ENCODE measurements at places on chromosomes 12 and 14. TPM values are rescaled to one million over a fixed set of nuclear protein-coding genes. Genes with fewer than 3 reads are reported as not detected.
A peak's percentile ranks its signal among the peaks of the same experiment; 100 is the strongest.

Gene GPD1
- total RNA-seq, result 68.3 TPM

DNA sequence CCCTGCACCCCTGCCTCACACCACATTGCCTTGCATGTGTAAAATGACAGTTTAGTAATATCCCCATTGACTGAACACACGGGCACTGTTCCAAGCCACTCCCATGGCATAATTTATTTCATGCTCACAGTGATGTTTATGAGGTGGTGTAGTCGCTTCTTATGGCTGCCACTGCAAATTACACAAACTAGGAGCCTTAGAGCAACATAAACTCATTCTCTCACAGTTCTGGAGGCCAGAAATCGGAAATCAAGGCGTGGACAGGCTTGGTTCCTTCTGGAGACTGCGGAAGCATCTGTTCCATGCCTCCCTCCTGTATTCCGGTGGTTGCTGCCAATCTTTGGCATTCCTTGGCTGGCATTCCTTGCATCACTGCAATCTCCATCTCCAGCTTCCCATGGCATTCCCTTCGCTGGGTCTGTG is 97.3 kb downstream of the RIN3 start:
- no peak for DNase-seq

DNA sequence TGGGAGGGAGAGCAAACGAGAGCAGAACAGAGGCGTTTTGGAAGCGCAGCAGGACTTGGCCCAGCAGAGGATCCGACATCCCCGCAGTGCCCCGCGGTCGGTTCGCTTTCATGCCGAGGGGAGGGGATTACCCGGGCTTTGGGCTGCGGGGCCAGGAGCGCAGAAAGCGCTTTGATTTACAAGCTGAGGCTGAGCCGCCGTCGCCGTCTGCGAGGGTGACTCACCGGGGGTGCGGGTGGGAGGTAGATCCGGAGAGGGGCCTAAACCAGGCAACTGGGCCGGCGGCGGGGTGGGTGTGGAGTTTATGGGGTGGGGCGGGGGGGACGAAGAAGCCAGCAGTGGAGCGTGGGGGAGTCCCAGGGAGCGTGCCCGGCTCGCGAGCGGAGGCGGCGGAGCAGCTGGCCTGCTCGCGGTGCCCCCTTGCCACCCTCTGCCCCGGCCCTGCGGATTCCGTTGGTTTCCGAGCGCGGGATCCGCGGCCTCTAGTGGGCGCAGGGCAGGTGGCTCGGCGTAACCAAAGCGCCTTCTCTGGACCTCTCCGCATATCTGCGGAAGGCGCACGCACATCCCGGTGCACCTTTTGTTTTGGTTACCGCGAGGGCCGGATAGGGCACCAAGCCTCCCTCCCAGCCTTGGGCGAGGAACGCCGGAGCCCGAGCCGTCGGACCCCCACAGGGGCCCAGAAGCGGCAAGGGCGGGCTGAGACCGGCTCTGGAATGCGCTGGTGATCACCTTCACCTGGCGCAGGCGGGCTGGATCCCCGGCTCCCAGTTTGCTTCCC is 2.6 kb downstream of the SIX4 start:
- peak; percentile 33 for DNase-seq

Gene PRB2
- total RNA-seq, result not detected

DNA sequence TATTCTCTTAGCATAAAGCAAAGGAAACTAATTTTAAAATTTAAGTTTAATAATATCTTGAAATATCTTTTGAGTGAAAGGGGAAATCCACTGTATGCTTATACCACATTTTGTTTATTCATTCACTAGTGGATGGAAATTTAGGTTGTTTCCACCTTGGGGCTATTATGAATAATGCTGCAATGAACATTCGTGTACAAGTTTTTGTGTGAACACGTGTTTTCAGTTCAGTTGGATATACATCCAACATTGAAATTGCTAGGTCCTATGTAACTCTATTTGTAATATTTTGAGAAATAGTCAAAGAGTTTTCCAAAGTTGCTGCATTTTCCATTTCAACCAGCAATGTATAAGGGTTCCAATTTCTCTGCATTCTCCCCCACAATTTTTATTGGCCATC is 83.7 kb upstream of the ETV6 start:
- no peak for DNase-seq

GRCh38 chr12:9650151-9650576 is 19.3 kb upstream of the CLEC2D start:
- DNase-seq, result no peak

Gene ZNF268
- 20.9 TPM for total RNA-seq

DNA sequence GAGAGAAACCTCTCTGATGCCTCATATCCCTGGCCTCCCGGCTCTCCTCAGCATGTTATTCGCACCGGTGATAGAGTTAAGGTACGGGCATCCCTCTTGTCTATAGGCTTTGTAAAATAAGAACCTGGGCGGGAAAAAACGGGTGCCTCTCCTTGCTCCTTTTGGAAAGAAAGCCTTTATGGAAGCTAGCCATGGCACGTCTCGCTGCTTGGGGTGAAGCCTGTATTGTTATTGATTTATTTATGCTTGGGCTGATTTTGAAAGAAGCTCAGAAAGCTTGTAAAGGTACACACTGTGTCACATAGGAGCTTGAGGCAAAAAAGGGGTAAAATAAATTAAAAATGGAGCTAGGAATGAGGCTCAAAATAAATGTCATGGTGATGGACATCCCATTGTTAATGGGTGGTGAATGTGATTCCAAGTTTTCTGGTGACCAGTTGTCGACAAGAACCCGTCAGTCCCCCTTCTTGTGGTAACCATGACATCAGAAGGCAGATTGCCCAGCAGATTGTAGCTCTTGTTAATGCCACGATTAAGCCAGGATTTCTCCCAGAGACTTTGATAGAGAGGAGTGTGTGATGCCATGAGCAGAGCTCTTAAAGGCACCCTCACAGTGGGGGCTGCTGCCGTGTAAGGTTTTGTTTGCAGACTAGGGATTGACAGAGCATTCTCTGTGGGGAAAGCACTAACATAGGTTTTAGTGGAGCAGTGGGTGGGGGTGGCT is 50.4 kb upstream of the ASPG start:
- DNase-seq, result no peak

DNA sequence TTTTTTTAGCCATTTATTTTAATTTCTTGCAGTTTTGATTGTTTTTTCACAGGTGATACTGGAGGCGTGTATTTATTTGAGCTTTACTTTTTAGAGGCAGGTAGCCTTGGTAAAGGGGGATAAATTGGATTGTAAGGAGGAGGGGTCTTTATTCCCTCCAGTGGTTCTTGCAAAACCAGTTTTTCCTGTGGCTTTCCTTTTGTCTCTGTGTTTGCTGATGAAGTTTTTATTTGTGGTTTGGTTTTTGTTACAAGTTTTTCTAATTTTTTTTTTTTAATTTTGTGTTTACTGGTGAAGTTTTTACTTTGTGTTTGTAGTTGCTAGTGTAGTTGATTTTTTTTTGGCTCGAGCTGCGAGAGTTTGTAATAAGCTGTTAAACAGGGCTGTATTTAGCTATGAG is 278.5 kb downstream of the PRKD1 start:
- no peak for DNase-seq

Gene HHIPL1
- total RNA-seq, result 1.5 TPM

- no peak for DNase-seq
These were observed 28.7 kb upstream of the FOS start for GRCh38 chr14:75249958-75250336.

GRCh38 chr14:66036547-66036946 is 449.6 kb upstream of the CCDC196 start:
- DNase-seq, result no peak

- no peak for DNase-seq
These were observed 52.2 kb downstream of the FAR2 start for GRCh38 chr12:29201296-29201695.

DNA sequence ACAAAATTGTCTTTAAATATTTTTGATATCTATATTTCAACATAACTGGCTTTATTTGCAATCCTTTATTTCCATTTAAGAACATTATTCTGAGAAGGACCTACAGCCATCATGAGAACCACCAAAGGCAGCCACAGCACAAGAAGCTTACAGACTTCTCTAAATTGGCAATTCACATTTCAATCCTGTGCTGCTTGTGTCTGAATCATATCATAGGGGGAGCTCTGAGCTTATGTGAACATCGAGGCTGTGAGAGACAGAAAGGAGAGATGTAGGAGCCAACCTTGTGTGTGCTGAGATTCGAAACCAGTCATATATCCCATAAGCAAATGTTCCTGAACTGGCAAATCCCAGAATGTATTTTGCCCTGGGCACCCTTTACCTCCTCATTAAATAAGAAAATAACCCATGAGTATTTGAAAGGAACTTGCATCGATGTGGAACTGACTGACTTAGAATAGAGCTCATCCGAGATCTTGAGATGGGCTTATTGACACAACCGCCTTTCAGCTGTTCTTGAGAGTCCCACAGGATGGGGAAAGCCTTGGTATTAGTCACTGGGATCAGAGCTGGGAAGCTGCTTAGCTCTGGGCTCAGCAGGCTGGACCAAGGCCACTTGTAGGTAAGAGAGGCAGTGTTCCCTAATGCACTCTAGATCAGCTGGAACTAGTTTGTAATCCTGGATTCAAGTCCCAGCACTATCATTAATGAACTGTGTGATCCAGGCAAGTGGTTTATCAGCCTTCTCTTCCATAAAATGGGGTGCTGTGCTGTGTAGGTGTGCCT is 329.8 kb downstream of the CACNA1C start:
- no peak for DNase-seq

DNA sequence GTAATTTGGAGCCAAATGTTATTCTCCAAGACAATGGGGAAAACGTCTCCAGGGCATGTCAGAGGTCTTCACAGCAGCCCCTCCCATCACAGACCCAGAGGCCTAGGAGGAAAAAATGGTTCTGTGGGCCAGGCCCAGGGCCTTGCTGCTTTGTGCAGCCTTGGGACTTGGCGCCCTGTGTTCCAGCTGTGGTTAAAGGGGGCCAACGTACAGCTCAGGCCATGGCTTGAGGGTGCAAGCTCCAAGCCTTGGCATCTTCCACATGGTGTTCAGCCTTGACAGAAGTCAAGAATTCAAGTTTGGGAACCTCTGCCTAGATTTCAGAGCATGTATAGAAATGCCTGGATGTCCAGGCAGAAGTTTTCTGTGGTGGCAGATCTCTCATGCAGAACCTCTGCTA is 3.2 kb upstream of the CRY1 start:
- no peak for DNase-seq

- DNase-seq, result no peak
These were observed 13.7 kb downstream of the HRK start for GRCh38 chr12:116867523-116867922.

DNA sequence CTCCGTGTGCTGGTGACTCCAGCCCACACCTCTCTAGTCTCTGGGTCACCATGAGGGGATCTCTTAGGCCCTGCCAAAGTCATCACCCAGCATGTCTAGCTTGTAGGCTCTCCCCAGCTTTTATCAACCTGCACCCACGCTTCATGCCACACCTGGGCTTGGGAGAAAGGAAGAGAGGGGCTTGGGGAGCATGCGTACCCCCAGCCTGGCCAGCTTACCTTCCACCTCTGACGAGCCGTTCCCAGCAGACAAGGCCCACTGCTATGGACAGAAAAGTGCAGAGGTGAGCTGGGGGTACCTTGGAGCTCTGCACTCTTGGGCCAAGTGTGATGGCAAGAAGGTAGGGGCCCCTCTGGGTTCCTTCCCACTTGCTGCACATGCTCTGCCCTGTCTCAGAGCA is 1.7 kb downstream of the PGF start:
- no peak for DNase-seq

Gene IAPP
- not detected for total RNA-seq

DNA sequence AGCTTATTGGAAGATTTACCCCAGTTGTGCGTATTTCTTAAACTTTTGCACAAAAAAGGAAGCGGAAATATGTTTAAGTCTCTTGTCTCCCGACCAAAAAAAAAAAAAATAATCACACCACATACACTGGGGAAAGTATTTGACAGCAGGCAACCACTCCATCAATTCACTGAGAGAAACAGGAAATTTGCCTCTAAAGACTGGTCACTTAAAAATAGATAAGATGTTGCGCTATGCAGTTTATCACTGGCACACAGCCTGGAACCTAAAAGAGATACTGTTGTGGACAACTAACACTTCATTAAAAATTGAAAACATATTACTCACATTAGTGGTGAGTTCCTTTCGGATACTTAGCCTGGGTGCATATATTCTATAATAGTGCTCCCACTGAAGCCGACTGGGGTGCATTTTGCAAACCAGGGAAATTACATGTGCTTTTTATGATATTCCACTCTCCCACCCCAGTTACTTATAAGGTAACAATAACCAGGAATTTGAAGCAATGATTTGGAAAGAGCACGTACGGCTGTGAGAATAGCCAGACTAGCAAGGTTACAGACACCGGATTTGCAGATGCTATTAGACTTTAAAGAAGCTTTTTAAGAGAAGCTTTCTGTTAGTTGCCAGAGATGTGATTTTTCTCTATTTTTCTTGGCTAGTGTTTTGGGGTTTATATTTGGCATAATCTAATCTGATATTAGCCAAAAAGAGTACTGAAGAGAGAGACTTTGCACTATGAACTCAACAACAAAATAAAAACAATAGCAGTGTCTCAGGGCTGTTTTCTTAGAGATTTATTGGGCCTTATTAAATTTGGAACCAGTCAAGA is 311.5 kb downstream of the NOVA1 start:
- DNase-seq, result no peak

DNA sequence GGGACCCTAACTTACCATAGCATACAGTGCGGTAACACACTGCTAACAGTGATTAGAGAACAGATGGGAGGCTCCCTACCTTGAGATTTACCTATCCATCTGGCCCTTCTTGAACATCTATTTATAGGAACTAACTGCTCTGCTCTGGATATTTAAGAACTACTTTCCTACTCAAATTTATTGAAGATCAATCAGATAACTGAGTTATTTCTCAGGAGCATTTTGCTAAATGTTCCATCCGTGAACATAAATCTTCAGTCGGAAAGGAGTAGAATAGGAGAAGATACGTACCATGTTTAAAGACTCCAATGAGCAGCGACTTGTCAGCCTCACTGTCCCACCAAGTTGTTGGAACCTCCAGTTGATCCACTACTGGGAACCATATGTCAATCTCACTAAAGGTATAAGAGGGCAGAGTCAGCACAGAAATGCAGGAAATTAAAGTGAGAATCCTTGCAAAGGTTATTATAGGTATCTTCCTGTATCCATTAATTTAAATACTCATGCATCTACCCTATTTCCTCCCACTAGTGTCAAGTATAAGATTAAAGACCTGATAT is 15.6 kb upstream of the SUPT16H start:
- no peak for DNase-seq

- no peak for DNase-seq
These were observed 88.9 kb upstream of the FRMD6 start for GRCh38 chr14:51562816-51563215.

Gene ARHGEF25
- total RNA-seq, result 7.6 TPM

DNA sequence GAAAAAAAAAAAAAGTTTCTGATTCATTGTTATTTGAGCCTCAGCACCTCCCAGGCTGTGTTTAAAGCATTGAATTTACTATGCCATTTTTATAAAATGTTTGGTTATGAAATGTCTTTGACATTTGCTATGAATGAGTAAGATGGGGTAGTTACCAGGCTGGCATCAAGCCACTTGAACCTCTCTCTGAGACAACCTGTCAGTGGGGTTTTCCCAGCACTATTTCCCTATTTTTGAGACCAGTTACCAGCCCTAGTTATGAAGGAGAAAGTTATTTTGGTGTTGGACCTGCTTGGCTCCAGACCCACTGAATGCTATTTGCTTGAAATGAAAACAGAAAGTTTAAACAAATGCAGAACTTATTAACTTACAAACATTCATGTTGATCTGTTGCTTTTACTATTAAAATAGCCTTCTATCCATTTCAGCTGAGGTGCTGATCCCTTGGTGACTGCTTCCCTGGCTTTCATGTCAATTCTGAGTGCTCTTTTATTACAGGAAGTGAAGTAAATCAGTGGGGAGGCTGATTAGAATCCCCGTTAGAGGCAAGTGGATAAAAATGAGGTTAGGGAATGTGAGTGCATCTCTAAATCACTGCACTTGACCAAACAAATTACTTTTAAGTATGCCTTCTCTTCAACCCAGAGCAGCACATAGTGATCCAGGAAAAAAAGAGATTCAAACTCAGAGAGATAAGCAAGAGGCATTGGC is 37.8 kb downstream of the LLPH start:
- no peak for DNase-seq
